ENCODE measurements at places on chromosomes 5 and 9.

DNA sequence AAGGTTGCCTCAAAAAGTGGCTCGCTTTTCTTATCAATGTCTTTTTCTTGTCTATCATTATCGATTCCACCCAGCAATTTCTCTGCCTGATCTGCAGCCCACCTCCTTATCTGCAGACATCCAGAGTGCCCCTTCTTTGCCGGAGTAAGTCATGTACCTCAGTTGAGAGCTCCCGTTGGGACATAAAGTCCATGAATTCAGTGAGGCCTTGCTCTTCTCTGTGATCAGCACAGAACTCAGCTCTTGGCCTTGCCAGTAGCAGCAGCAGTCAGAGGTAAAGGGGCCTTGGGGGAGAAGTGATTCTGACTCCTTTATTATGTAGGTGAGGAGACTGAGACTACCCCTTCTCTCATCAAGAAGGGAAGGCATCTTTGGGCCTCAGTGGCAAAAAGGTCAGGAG lies 24.9 kb upstream of the DCAF12 start:
- no peak for DNase-seq

GRCh38 chr9:135227641-135228251 lies 140.3 kb downstream of the OLFM1 start:
- DNase-seq = no peak

- no peak for DNase-seq
Observed at GRCh38 chr5:149654231-149654630, 72.9 kb downstream of the ARHGEF37 start.

DNA sequence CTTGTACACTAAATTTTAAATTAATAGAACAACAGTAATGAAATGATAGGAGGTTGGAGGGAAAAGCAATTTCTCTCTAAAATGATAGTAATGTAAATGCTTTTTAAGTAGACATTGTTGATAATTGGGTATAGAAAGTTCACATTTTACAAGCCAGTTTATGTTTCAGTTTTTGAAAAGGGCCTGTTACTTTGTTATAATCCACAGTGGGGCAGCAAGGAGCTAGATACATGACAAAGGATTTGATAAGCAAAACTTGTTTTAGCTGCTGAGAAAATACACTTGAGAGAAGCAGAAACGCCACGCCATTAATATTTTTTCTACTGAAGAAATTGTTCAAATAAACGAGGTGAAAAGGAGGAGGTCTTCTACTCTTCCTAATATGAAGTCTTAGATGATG lies 30.2 kb downstream of the SREK1 start:
- DNase-seq = peak; percentile 38

DNA sequence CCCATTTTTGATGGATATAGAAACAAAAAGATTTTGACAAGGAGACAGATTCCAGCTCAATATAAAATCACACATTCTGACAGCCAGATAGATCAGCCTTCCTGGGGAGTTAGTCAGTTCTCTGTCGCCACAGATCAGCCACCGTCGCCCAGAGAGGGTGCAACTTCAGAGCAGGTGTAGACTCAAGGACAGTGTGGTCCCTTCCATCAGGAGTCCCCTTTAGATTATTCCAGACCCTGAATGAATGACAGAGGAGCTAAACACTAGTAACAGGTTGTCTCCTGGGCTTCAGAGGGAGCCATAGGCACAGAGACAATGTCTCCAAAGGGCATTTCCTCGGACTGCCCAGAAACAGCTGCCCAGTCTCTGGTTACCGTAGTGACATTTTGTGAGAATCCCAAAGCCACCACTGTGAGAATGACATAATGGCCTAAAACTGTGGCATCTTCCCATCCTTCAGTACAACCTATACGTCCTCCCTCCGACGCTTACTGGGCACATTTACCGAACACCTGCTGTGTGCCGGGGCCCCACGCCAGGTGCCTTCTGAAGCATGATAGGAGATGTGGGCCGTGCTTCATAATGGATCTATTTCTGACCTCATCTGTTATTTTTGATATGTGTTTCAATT lies 47.4 kb upstream of the SLC2A8 start:
- no peak for DNase-seq

- no peak for DNase-seq
Observed at GRCh38 chr5:102312586-102313370, 16.7 kb upstream of the SLCO4C1 start.

GRCh38 chr9:130234340-130235260 lies 31.0 kb upstream of the HMCN2 start:
- DNase-seq = no peak

DNA sequence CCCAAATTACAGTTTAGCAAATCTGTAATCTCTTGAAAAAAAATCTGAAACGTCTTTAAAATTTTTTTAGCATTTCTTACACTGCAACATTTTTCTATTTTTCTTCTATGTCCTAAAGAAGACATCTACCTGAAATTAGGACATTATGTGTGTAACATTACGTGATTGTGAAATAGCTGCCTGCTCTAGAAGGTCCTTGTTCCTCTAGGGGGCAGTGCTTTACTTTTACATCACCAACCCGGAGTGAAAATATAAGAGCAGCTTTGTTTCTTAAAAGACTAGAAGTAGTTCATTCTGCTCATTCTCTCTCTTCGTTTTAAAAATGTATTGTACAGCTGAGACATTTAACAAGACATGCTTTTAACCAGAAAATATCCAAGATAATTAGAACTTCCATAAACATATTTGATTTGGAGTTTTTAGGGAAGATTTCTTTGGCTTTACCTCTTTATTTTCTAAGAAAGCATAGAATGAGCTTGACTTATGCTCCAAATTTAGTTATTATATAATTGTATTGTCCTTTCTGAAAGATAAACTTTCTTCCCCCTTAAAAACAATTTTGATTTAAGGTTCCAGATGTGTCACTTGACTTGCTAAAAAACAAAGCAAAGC lies 48.1 kb upstream of the RIOK2 start:
- peak; percentile 94 for DNase-seq

- no peak for DNase-seq
Observed at GRCh38 chr5:123421773-123422172, 1.4 kb downstream of the CEP120 start.
